ENCODE measurements at places on chromosomes 2 and 18. TPM values are rescaled to one million over a fixed set of nuclear protein-coding genes. Genes with fewer than 3 reads are reported as not detected.

The TFCP2L1 gene
- 0.45 TPM for polyA plus RNA-seq

The CCDC93 gene
- polyA plus RNA-seq, result 42.1 TPM

The KIF3C gene
- 9.7 TPM for polyA plus RNA-seq

The SATB2 gene
- polyA plus RNA-seq, result 5.0 TPM

The TMEM163 gene
- polyA plus RNA-seq, result 0.39 TPM

The PROKR1 gene
- polyA plus RNA-seq, result 0.15 TPM

The DSG2 gene
- polyA plus RNA-seq, result 96.9 TPM

The AQP12B gene
- polyA plus RNA-seq, result 10.6 TPM

The ATP6V1C2 gene
- polyA plus RNA-seq, result 11.6 TPM

The LAMA3 gene
- 48.8 TPM for polyA plus RNA-seq

The CRACDL gene
- polyA plus RNA-seq, result 3.0 TPM

The MAPRE2 gene
- 29.0 TPM for polyA plus RNA-seq

The C1D gene
- 42.1 TPM for polyA plus RNA-seq

- no peak for DNase-seq
Observed at GRCh38 chr18:27959101-27959500, 217.8 kb downstream of the CDH2 start.

- no peak for DNase-seq
Observed at GRCh38 chr2:6730649-6731532, 134.8 kb downstream of the CMPK2 start.

DNA sequence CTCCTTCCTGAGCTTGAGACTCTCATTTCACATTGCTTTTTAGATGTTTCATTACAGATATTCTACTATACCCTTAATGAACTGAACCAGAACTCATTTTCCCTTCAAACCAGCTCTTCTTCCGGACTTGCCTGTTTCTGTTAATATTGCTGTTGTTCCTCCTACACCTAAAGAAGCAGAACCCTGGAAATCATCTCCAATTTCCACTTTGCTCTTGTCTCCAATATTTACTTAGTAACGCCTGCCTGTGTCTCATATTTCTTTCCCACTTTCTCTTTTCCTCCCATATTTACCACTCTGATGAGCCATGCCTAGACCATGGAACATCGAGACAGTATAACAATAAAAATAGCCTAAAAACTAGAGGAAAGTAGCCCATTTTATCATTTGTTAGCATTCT, 17.9 kb upstream of the GMCL1 start:
- no peak for DNase-seq

DNA sequence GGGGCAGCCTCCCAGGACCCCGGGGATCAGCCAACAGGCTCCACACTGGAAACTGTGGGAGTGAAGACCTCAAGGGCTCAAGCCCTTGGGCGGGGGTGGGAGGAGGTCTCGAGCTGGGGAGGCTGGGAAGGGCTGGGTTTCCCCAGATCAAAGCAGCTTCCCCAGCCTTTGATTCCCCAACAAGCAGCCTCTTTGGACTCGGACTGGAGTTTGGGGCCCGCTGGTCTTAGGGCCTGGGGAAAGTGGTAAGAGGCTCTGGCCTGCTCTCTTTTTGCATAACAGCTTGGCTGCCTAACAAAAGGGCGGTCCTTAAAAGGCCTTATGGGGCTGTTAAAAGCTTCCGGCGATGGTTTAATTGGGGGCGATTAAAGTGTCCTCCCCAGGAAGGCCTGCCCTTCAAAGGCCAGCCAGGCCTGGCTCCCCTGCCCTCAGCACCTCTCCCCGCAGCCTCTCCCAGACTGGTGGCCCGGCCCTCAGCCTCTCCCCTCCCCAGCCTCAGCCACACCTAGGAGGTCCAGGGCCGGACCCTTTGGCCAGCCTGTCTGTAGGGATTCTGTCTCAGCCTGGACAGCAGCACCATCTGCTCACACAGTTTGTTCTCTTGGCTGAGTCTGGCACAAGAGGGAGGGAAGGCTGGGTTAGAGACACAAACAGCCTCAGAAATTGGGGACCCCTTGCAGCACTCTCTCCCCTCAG, 39.6 kb downstream of the ZFP36L2 start:
- peak; percentile 75 for DNase-seq

DNA sequence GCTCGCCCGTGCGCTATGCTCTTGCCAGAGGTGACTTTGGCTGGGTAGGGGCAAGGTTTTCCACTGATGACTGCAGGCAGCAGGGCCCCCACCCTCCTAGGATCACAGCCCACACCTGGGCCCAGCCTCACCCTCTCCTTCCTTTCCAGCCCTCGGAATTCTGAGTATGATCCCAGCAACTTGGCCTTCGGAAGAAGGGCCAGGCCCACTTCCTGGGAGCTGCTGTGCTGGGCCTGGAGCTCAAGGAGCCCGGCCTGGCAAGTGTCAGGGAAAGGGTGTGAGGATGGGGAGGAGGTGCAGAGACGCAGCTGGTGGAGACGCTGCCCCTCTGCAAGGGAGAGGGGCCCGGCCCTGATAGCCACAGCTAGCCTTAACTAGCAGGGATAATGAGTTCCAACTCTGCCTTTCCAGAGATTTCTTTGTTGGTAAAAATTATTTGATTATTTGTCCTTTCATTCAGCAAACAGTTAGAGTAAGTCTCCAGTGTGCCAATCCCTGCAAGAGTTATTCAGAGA, 1.7 kb upstream of the CNDP1 start:
- no peak for DNase-seq

- DNase-seq, result no peak
Observed at GRCh38 chr2:46508759-46509158, 29.4 kb downstream of the TMEM247 start.

DNA sequence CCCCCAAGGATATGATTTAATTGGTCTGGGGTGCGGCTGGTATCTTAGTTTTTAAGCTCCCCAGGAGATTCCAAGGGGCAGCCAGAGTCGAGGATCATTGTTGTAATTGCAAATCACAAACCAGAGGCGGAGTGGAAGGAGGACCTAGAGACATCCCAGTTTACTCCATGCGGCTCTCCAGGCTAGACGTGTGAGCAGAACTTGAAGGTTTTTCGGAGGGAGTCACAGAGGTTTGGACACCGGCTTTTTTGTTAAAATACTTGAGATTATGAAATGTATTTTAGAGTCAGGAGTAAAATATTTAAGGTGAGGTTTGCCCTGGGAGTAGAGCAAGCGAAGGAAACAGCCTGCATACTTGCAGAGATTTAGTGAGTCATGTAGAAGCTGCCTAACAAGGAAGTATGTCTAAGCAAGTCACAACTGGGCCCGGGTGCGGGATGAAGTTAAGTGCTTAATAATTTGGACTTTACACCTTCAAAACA, 39.5 kb downstream of the TGOLN2 start:
- DNase-seq, result peak; percentile 73

DNA sequence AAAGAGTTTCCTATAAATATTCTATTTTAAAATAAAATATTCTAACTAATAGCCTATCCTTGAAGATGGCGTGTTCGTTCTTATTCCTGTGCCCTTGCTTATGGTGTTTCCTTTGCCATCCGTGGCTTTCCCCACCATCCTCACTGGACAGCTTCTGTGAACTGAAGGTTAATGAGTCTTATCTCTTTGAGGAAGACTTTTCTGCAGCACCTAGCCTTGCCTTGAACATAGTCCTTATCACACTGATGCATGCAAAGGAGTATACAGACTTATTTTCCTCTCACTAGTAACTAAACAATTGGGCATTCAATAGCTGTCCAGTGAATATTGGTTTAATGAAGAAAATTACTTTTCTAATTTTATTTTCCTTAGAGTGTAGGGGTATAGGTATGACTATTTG, 88.1 kb downstream of the GULP1 start:
- DNase-seq, result no peak

GRCh38 chr2:219689676-219690628, 62.5 kb downstream of the SLC4A3 start:
- DNase-seq, result peak; percentile 29

DNA sequence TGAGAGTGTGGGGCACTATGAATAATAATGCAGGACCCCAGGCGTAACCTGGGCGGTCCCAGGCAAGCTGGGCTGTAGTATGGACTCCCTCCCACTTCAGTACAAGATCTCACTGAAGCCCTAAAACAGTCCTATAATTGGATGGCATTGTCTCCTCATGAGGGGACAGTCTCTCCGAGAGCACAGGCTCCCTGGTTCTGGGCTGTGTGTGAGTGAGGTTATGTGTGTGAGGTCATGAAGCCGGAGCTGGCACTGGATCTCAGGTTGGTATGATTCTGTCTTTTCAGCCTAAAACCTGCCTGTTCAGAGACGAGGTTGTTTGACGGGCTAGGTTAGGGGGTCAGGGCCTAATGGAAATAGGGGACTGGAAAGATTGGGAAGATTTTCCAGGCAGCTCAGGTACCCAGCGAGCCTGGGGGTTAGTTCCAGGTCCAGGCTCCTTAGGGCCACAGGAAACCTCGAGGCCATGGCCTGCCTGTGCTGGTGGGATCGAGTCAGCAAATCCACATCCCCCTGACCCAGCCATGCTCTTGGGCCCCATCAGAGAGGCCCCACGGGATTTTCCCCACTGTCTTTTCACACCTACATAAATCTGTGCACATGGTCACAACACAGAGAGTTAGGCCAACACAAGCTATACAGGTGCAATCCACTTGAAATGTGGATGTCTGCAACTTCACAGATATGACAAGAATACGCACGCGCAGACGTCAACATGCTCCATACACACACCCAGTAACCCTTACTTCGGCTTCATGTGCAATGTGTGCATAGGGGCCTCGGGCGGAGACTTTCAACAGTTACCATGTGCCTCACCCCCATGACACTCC, 94.8 kb downstream of the INHBB start:
- no peak for DNase-seq

- DNase-seq, result no peak
Observed at GRCh38 chr2:12315224-12315623, 401.5 kb upstream of the TRIB2 start.

- no peak for DNase-seq
Observed at GRCh38 chr2:242098445-242099128, 229.1 kb downstream of the RTP5 start.

GRCh38 chr2:149765636-149766035, 178.1 kb upstream of the MMADHC start:
- no peak for DNase-seq

GRCh38 chr2:242085941-242086621, 216.6 kb downstream of the RTP5 start:
- DNase-seq, result no peak

GRCh38 chr18:31801078-31801477, 40.4 kb upstream of the SLC25A52 start:
- no peak for DNase-seq

- no peak for DNase-seq
Observed at GRCh38 chr2:134505446-134505845, 213.4 kb downstream of the TMEM163 start.

- no peak for DNase-seq
Observed at GRCh38 chr2:172889768-172890430, 154.3 kb downstream of the RAPGEF4 start.

- no peak for DNase-seq
Observed at GRCh38 chr2:183666031-183666430, 541.8 kb downstream of the NUP35 start.

DNA sequence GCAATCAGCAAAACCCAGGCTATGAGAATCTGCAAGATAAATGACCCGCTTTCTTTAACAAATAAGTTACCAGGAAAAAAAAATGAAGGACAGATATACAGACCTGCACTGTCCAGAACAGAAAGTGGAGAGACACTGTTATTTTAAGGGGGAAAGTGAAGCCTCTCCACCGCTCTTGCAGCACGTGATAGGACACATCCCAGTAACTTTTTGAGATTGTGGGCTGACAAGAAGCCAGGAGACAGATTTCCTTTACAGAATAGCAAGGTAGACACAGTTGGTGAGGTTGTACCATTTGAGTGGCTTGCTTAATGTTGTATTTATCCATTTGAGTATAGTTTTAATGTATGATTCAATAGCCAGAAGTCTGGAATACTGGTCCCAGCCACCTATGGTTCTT, 13.0 kb downstream of the TMEM169 start:
- DNase-seq, result no peak

DNA sequence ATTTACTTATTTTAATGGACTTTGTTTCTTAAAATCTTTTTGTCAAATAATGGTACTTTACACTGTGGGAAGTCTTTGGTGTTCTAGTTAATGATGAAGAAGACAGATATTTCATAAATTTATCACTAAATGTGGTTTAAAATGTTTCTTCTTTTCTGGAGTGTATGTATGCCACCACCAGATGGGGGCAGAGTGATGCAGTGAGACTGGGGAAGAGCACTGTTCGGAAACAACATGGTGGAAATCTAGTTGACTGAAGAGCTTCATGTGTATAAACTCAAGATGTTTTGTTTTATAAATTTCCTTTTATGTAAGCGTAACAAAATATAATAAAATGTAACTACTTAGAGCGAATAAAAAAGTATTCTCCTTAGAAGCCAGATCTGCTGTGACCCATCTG, 195.1 kb downstream of the KCNE4 start:
- DNase-seq, result no peak

DNA sequence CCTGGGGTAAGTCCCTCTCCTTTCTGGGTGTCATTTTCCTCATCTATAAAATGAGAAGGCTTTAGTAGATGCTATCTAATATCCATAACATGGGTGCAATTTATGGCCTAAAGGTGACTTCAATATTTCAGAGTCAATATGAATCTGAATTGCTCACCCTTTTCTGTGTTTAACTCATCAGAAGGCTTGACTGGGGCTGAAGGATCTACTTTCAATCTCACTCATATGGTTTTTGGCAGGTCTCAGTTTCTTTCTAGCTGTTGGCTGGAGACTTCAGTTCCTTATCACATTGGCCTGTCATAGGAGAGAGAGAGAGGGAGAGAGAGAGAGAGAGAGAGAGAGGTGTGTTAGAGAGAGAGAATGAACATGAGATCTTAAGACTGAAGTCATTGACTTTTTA, 343.7 kb upstream of the MEX3C start:
- DNase-seq, result no peak

DNA sequence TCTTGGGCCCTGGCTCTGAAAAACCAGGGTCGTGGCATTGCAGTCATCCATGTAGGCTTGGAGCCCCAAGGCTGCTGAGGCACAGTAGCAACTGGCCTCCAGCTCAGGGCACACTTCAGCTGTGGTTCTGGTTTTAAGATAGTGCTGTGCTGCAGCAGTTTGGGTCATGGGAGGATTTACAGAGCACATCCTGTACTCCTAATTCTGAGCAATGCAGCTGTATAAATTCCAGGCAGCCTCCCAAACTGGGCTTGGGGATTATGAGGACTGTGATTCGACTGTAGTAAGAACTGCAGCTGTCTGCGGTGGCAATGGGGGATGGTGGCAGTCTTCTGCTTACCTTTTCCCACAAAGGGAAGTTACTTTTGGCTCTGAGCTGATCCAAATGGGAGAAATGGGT, 536.3 kb upstream of the GCFC2 start:
- no peak for DNase-seq

GRCh38 chr18:44156776-44157335, 523.8 kb upstream of the SETBP1 start:
- no peak for DNase-seq

DNA sequence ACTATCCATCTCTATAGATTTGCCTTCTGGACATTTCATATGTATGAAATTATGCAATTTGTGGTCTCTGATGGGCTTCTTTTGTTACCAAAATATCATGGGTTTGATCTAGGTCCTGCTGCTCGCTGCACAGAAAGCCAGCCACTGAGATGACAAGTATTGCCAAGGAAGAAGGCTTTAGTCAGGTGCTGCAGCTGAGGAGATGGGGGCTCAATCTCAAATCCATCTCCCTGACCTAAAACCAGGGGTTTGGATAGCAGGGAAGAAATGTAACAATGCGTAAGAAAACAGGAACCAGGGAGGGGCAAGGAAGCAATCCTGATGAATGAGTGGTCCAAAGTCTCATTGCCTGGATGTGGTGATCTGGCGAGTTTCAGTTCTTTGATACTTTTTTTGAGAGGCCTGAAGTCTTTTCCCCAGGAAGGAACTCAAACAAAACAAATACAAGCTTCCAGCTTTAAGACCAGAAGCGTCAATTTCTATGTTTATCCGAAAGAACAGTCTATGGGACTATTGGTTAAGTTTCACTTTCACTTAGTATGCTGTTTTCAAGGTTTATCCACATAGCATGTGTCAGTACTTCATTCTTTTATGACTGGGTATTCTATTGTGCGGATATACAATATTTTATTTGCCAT, 3.4 kb upstream of the CKAP2L start:
- DNase-seq, result peak; percentile 25
